ENCODE measurements at places on chromosomes 2 and 18.

DNA sequence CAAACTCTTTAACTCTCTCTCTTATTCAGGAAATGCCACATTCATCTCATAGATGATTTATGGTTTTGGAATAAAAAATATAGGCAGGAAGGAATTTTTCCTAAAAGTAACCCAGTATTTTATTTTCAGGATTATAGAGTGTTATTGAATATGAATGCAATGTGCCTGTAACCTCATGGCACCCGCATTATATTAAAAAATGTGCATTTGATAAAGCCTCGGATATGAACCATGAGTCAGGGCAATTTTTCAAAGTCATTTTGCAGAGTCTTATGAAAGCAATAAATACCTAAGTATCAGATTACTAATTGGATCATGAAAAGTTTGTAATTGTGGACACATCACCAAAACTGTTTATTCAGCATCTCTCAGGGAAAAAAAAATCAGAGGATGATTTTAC is 573.8 kb downstream of the TSN start:
- DNase-seq: no peak

- no peak for DNase-seq
Measured at GRCh38 chr18:21004726-21005125, 106.9 kb downstream of the ROCK1 start.

DNA sequence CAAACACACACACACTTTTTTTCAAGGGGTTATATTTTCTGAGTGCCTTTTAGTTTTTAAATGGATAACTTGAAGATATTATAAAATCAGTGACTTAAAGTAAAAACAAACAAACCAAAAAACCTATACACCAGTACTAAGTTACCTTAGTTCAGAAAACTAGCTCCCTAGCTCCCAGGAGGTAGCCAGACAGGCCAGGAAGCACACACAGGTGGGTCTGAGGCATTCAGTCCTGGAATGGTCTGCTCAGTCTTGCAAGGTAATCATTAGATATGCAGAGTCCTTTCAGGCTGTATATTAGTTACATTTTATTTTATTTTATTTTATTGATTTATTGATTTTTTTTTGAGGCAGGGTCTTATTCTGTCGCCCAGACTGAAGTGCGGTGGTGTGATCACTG is 10.7 kb upstream of the DYNC2LI1 start:
- DNase-seq: no peak

DNA sequence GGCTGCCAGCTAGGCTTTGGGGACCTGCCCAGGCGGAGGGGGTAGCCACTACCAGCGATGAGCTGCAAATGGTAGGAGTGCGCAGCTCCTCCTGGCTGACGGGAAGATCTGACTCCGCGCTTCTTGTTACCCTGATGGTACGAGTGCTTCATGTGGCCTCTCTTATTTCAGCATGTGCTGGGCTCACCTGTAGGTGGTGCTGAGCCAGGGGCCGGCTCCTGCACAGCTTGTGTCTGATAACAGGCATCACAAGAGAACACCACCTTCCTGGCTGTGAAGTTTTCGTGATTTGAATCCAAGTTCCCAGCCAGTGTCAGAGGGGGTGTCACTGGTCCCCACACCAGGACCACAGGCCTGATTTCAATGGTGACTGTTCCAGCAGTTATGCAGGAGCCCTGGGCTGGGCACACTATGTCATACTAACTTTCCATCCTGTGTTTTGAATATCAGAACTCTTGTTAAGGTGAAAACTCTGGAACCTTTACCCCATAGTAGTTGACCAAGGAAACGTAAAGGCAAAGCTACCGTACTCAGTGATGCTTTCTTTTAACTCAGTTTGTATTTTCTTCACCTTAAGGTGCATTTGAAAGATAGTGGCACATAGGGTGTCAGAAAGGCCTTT is 28.0 kb downstream of the APCDD1 start:
- no peak for DNase-seq

DNA sequence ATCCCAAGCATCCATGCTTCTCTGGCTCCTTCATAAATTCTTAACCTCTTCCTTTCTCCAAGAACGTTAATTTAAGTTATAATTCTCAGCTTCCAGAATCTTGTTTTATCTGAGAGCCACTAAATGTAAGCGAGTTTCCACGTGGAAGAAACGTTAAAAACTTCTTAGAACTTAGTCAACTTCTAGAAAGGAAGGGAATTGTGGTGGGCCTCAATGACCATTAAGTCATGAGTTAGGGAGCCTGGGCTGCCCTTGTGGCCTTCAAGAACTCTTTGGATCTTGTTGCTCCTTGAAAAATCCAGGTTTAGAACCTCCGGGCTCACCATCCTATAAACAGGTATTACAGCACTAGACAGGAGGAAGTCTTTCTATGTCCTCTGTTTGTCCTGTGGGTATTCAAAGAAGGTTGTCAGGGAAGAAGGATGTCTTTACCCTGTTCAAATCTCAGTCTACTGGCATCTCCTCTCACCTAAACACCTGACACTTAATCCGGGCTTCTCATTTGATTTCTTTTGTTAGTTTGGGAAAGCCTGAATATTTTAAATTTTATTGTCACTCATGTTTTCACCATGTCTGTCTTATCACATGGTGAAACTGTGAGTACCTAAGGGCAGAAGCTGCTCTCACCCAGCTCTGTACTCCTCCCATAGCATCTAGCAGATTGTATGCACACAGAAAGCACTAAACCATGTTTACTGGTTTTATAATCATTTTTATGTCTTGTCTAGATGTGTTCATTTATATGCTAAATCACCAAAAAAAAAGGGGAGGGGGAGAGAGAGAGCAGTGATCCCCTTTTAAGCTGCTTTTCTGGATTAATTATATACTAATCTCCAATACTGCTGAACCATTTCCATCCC is 6.3 kb downstream of the RND3 start:
- no peak for DNase-seq

GRCh38 chr18:59607078-59607379 is 90.2 kb downstream of the CCBE1 start:
- no peak for DNase-seq

DNA sequence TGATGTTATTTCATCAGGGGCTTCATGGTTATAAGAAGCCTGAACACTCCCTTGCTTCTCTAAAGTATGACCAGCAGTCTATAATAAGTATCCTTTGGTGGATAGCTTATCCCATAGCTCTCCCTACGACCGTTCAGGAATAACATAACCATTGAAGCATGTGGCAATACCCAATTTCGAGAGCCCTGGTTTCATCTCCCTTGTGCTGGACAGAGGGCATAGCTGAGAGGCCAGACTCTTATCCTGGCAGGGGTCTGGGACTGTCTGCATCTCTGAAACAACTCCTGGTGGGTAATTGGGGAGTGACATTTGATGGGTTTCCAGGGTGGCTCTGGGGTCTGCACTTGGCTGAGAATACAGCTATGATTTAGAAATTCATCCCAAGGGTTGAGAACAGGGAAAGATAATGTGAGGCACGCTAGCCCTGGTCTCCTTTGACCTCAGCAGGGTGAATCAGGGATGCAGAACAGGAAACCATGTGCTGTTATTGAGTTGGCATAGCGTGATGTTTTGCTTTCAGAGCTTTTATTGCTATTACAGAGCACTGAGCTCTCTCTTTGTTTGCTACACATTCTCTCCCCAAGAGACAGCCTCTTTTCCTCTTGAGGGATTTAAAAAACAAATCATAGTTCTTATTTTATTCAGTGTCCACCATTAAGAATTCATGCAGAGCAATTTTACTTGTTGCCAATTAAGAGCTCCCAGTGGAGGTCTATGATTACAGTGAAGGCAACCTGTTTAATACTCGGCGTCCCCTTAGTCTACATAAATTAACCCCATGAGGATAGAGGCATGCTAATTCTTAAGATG is 274.5 kb downstream of the NCKAP5 start:
- no peak for DNase-seq

- DNase-seq: no peak
Measured at GRCh38 chr2:85666435-85667316, 1.3 kb downstream of the SFTPB start.

DNA sequence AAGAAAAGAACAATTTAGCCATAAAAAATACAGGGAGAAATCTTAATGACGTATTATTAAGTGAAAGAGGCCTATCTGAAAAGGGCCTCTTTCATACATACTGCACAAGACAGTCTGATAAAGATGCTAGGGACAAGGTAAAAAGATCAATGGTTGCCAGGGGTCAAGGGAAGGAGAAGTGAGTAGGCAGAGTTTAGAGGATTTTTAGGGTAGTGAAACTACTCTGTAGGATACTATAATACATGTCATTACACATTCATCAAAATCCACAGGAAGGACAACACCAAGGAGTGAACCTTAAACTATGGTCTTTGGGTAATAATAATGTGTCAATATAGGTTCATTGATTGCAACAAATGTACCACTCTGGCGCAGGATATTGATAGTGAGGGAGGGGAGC is 289.3 kb downstream of the FSIP2 start:
- DNase-seq: no peak

GRCh38 chr2:38274286-38275276 is 102.5 kb downstream of the ATL2 start:
- peak; percentile 26 for DNase-seq

- DNase-seq: no peak
Measured at GRCh38 chr18:55576001-55576400, 12.0 kb downstream of the TCF4 start.

- DNase-seq: no peak
Measured at GRCh38 chr2:28358668-28359201, 33.9 kb upstream of the FOSL2 start.

DNA sequence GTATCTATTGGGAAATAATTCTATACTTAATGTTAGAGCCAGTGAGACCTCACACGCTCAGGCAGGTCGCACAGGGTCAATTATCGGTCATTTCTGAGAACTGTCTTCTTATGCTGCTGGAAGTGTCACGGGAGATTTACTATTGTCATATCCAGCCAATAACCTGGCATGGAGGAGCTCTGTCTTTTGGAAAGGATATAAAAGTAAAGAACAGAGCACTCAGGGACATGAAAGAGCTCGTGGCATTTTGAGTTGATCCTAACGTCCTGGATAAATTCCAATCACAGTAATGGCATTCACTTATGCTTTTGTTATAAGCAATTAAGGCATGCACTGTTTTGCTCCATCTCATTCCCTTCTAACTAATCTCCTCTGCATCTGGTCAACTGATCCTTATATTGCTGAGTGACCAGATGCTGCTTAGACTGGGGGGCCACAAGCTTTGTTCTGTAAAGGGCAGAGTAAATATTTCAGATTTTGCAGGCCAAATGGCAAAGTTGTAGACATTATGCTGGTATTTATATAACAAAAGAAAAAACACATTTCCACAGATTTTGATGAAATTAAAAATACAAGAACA is 453.5 kb upstream of the SMIM21 start:
- DNase-seq: no peak

- no peak for DNase-seq
Measured at GRCh38 chr18:48790869-48791635, 159.7 kb downstream of the SMAD7 start.

GRCh38 chr2:124193706-124194105 is 168.6 kb downstream of the CNTNAP5 start:
- no peak for DNase-seq

- DNase-seq: no peak
Measured at GRCh38 chr2:240911641-240912265, 5.6 kb downstream of the CROCC2 start.

- DNase-seq: no peak
Measured at GRCh38 chr18:62450175-62450545, 72.7 kb upstream of the ZCCHC2 start.

- DNase-seq: no peak
Measured at GRCh38 chr18:79374408-79375171, 21.1 kb upstream of the NFATC1 start.

GRCh38 chr2:109521233-109522062 is 92.3 kb downstream of the SEPTIN10 start:
- DNase-seq: no peak

GRCh38 chr2:223969856-223970255 is 12.6 kb downstream of the MRPL44 start:
- DNase-seq: no peak

DNA sequence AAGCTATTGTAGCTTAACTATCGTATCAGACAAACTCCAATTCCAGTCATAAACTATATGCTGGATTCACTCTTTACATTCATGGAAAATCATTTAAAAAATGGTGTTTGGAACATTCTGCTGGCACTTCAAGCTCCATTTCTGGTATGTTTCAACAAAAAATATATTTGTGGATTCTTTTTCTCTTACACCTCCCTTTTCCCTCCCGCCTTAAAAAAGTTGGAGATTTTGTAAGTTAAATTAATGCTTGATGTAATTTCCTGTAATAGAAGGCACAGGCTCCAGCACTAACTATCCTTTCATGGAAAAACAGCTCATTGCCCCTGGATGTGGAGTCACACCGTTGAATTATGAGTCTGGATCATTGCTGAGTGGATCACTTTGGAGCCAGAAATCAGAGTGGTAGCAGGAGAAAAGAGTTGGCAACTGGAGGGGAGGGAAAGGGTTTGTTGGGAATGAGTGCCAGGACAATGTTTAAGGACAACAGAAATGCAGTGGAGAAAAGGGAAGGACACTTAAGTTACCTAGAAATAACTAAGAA is 102.8 kb downstream of the ICOS start:
- no peak for DNase-seq

DNA sequence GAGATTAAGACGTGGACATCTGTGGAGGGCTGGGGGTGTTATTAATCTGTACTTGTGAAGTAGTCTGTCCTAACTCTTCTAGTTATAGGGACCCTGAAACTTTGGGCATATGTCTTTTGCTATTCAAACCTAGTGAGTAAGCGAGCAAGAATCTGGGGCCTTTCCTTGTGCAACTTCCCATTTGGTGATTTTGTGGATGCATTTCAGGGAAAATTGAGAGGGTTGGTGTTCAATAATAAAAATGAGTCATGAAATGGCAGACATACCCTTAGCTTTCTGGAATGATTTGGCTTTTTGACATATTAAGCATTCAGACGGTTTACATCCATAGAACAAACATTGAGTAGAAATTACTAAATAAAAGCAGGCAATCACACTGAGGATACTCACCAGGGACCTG is 17.0 kb downstream of the COL4A4 start:
- no peak for DNase-seq

GRCh38 chr2:97845818-97846217 is 132.4 kb downstream of the ZAP70 start:
- DNase-seq: no peak

GRCh38 chr2:21890041-21890440 is 766.3 kb downstream of the TDRD15 start:
- no peak for DNase-seq

DNA sequence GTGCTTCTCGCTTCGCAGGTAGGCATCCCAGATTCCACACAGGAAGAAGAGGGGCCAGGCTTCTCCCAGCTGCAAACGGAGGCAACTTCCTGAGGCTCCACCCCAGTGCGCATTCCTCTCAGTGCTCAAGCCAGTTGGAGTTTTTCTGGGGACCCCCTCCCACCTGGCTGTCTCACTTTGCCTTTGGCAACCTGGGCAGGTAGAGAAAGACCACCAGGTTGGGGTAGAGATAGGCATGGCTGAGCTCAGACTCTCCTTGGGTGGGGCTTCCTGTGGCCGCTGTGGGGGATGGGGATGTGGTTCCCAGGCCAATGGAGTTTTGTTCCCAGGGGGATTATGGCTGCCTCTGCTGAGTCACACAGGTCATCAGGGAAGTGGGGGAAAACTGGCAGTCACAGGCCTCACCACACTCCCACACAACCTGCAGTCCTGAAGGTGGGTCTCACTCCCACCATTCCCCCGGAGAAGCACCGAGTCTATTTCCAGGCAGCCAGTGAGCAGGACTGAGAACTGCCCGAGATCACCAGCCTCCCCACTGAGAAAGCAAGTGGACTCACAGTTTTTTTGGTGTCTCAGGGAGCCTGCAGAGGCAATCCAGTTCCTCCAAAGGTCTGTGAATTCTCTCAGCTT is 38.1 kb downstream of the SLC39A10 start:
- DNase-seq: no peak

Measured in NCI-H774 (cell line).